ENCODE measurements at places on chromosomes 2 and 18. TPM values are rescaled to one million over a fixed set of nuclear protein-coding genes. Genes with fewer than 3 reads are reported as not detected.
A peak's percentile ranks its signal among the peaks of the same experiment; 100 is the strongest.

DNA sequence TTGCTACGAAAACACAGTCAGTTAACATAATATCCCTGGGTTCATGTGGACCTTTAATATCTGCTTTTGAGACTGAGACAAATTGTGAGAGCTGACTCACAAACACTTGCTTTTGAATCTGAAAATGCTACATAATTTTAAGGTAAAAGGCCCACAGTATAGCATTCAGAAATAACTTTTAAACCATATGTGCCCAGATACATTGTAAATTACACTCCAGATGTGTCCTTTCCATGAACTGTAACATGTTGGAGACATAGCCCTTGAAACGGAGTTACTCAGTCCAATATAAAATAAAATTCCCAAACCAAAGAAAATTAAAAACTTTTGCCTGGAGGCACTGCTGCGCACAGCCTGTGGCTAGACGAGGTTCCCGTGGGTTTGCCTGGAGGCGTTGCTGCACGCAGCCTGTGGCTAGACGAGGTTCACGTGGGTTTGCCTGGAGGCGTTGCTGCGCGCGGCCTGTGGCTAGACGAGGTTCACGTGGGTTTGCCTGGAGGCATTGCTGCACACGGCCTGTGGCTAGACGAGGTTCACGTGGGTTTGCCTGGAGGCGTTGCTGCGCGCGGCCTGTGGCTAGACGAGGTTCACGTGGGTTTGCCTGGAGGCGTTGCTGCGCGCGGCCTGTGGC is 131.9 kb upstream of the ALKAL2 start:
- DNase-seq: no peak

DNA sequence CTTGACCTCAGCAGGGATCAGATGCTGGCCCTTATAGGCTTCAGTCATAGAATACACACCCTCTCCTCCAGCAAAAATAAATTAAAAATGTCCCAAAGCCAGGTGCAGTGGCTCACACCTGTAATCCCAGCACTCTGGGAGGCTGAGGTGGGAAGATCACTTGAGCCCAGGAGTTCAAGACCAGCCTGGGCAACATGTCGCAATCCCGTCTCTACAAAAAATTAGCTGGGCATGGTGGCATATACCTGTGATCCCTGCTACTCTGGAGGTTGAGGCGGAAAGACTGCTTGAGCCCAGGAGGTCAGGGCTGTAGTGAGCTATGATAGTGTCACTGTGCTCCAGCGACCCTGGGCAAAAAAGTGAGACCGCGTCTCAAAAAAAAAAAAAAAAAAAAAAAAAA is 4.8 kb downstream of the ITPRIPL1 start:
- DNase-seq: no peak

DNA sequence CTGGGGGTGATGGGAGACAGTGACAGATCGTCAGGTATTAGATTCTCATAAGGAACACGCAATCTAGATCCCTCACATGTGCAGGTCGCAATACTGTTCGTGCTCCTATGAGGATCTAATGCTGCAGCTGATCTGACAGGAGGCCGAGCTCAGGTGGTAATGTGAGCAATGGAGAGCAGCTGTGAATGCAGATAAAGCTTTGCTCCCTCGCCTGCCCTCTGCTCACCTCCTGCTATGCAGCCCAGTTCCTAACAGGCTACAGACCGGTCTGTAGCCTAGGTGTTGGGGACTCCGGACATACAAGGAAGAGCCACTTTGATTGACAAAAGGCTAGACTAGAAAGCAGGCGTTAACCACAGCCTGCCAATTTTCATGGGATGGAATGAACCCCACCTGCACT is 183.6 kb upstream of the TMEM200C start:
- no peak for DNase-seq

GRCh38 chr2:162333968-162334367 is 10.0 kb upstream of the GCA start:
- peak; percentile 51 for DNase-seq

DNA sequence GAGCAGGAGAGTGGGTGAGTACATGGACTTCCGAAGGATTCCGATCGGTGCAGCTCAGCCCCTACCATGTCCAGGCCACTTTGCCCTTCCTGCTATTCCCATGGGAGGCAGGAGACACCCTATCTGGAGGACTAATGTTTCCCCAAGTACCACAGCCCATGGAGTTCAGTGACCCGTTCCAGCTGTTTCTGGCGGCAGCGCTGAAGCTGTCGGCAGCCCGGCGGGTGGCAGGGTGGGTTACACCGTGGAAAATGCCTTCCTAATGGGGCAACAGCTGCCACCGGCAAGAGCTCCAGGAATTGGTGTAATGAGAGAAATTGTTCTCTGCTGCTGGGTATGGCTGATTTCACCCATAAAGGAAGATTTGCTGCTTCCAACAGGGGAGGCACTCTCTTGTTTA is 98.3 kb downstream of the MYCN start:
- no peak for DNase-seq

GRCh38 chr2:48870503-48870902 is 115.0 kb upstream of the LHCGR start:
- DNase-seq: no peak

LANCL1 gene
- total RNA-seq: 24.5 TPM

- no peak for DNase-seq
These were observed 201.5 kb upstream of the SLC35G4 start for GRCh38 chr18:11407940-11408339.

DNA sequence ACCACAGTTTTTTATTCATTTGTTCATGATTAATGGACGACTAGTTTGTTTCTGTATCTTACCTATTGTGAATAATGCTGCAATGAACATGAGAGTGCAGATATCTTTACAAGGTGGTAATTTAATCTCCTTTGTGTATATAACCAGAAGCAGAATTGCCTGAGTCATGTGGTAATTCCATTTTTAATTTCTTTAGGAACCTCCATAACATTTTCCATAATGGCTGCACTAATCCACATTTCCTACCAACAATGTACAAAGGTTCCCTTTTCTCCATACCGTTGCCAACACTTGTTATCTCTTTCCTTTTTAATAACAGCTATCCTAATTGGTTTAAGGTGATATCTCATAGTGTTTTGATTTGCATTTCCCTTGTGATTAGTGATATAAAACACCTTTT is 36.5 kb downstream of the NCOA1 start:
- no peak for DNase-seq

GRCh38 chr2:7709907-7710306 is 792.7 kb downstream of the RNF144A start:
- no peak for DNase-seq

LYG1 gene
- not detected for total RNA-seq

All from transverse colon (tissue), 4 donors.